Activated B cell treated with CpG ODN at 0.5 μM for 24 hours (primary cell): ENCODE measurements at places on chromosomes 7 and 10. TPM values are rescaled to one million over a fixed set of nuclear protein-coding genes. Genes with fewer than 3 reads are reported as not detected.

GRCh38 chr7:103389263-103389662 lies 41.8 kb downstream of the PSMC2 start:
- no peak overlapping the region for H3K4me3 ChIP-seq
- no peak for DNase-seq
- H3K27ac ChIP-seq: no peak overlapping the region

DNA sequence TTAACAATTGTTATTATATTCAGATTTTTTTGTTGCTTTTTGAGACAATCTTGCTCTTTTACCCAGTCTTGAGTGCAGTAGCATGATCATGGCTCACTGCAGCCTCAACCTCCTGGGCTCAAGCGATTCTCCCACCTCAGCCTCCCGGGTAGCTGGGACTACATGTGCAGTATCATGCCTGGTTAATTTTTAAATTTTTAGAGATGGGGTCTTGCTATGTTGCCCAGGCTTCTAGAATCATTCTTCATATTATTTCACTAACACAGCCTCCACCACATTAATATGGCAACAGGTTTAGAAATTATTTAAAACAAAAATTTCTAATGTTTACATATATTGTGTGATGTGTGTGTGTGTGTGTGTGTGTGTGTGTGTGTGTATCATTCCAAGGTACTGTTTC lies 1.4 kb upstream of the LAMTOR4 start:
- no peak overlapping the region for H3K27ac ChIP-seq
- H3K27me3 ChIP-seq: no peaks in the 10 kb centered on the region
- peaks cover 18% of the 10 kb centered on the region for H3K36me3 ChIP-seq
- DNase-seq: no peak
- no peak overlapping the region for H3K4me3 ChIP-seq
- peaks cover 35% of the 10 kb centered on the region for H3K4me1 ChIP-seq

The PDE1C gene
- not detected in 2 replicates for total RNA-seq

DNA sequence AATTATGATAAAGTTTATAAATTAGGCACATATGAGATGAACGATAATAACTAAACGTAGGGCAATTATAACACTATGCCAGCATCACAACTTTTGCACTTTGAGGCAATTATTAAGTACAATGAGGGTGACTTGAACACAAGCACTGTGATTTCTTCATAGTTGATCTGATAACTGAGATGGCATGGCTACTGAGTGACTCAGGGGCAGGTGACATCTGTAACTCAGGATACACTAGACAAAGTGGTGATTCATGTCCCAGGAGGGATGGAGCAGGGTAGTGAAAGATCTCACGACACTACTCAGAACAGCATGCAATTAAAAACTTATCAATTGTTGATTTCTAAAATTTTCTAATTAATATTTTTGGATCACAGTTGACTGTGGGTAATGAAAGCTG lies 98.3 kb upstream of the ARHGAP21 start:
- H3K4me3 ChIP-seq: no peak overlapping the region
- peaks cover 2% of the 10 kb centered on the region for H3K4me1 ChIP-seq
- H3K27me3 ChIP-seq: no peaks in the 10 kb centered on the region
- DNase-seq: no peak
- H3K27ac ChIP-seq: no peak overlapping the region
- H3K36me3 ChIP-seq: no peaks in the 10 kb centered on the region

The ABCB1 gene
- 4.1 and 4.7 TPM in 2 replicates for total RNA-seq

GRCh38 chr10:80484243-80484642 lies 30.1 kb downstream of the TSPAN14 start:
- no peak overlapping the region for H3K27ac ChIP-seq
- H3K4me3 ChIP-seq: no peak overlapping the region
- H3K27me3 ChIP-seq: no peaks in the 10 kb centered on the region
- H3K4me1 ChIP-seq: peaks cover 53% of the 10 kb centered on the region
